CD4-positive, alpha-beta T cell treated with Interleukin-2 at 100 ng/mL for 4 hours (primary cell): ENCODE measurements at places on chromosomes 13 and 19.
A peak's percentile ranks its signal among the peaks of the same experiment; 100 is the strongest.

DNA sequence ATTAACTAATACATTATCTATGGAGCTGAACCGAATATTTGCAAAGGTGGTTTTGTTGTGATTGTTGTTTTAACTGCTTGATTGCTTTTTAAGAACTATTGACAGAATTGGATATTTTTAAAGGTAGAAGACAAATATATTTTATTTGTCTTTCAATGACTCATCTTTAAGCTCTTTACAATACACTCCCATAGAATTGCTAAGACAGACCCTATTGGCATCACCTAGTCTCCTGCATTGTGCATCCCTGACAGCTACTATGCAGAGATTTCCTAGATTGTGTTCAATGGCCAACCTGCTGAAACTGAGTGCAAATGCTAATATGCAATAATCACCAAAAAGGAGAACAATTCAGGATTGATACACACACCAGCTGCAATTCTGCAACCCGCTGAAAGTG lies 19.7 kb upstream of the SCEL start:
- DNase-seq, result no peak

GRCh38 chr13:29817604-29818378 lies 32.6 kb downstream of the UBL3 start:
- no peak for DNase-seq

DNA sequence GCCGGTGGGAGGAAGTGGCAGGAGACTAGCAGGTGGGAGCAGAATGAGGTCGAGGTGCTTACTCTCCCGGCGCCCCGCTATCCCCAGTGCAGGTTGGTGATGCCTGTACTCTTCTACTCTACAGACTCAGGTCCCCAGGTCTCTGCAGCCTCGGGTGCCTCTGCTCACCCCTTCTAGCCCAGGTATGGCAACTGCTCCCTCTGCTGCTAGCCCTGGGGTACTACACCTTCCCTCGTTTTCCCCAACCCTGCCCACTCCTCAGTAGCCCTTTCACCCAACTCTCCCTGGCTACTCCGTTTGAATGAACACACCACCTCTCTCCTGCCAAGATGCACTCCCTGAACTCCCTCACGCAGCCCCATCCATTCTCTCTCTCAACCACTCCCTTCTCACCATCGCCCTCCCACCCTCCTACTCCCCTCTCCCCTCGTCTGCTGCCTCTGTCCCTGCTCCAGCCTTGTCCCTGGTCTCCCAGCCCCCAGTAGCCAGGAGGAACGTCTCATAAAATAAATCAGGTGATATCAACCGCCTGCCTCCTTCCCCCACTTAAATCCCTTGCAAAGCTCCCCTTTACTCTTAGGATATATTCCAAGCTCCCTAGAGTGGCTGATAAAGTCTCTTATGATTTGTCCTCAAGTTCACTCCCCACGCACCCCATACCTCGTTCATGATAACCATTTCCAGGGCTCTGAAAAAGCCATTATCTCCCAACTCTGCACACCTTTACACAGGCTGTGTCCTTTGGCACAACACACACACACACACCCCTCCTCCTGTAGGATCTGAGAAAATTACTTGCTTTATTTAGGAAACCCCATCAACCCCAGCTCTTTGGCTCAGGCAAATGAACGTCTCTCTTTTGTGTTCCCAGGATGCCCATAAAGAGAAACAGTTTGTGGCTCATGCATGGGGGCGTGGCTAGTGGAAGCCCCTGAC lies 8.2 kb upstream of the MEIS3 start:
- peak; percentile 70 for DNase-seq

DNA sequence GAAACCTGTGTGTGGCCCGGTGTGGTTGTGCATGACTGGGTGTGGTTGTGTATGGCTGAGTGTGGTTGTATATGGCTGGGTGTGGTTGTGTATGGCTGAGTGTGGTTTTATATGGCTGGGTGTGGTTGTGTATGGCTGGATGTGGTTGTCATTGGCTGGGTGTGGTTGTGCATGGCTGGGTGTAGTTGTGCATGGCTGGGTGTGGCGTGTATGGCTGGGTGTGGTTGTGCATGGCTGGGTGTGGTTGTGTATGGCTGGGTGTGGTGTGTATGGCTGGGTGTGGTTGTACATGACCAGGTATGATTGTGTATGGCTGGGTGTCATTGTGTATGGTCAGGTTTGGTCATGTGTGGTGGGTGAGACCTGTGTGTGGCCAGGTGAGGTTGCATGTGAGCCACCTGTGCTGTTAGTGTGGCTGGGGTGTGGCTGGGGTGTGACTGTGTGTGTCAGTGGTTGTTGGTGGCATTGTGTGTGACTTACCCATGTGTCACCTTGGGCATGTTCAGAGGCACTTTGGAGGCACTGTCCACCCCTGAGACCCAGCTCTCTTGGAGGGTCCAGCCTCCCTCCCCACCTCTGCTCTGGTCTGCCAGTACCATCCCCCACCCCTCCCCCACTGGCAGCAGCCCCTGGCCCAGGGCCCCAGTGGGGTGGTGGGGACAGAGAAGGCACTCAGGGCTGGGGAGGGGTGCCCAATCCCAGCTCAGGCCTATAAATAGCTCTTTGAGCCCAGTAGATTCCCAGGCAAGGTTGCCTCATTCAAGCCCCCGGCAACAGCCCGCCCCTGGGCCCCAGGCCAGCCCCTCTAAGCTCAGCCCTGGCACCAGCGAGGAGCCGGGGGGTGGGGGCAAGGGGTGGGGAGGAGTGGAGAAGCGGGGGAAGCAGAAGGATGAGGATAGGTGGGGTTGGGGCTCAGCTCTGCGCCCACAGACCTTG lies 3.9 kb upstream of the NCAN start:
- no peak for DNase-seq

DNA sequence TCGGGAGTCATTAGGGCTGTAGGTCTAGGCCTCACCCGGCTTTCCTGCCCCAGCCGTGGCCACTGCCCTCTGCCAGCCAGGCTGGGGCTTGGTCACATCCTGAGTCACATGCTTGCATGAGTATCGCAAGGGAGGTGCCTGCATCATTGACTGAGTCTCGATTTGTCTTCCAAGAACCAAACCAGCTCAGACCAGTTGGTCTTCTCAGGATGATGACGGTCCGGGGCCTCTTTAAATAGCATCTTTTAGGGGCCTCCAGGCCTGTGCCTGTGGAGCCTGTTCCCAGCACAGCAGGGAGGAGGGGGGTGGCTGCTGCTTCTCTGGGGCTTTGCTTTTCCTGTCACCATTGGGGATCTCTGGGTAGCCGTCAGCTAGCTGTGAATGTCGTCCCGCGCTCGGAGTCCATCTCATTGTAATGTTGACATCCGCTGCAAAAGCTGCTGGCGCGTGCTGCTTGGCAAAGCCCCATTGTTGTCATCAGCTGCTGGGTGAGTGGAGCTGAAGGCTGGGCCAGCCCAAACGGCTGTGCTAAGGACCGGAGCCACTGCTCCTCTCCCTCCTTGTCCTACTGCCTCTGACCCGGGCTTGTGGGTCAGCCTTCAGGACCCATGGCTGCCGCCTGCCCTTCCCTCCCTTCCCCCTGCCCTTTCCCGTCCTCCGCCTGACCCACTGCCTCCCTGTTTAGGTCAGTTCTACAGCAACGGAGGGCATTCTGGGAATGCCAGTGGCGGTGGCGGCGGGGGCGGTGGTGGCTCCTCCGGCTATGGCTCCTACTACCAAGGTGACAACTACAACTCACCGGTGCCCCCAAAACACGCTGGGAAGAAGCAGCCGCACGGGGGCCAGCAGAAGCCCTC lies 14.3 kb upstream of the QTRT1 start:
- no peak for DNase-seq

DNA sequence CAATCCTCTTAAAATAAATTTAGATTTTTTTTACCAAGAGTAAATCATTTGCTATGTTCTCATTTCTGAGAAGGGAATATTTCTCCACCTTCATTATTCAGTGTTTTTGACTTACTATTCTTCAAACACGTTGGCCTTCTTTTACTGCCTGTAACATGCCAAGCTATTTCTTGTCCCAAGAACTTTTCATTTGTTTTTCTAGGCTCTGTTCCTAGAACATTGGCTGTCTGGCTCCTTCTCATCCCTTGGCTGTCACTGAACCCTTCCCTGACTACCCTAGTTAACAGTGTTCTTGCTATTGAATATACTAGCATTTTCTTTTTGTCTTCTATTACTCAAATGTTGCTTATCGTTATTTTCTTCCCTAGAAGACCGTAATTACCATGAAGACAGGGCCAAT lies 248.1 kb downstream of the ITGBL1 start:
- DNase-seq, result no peak

- no peak for DNase-seq
These were observed 99.6 kb upstream of the NBEA start for GRCh38 chr13:34842466-34842865.

DNA sequence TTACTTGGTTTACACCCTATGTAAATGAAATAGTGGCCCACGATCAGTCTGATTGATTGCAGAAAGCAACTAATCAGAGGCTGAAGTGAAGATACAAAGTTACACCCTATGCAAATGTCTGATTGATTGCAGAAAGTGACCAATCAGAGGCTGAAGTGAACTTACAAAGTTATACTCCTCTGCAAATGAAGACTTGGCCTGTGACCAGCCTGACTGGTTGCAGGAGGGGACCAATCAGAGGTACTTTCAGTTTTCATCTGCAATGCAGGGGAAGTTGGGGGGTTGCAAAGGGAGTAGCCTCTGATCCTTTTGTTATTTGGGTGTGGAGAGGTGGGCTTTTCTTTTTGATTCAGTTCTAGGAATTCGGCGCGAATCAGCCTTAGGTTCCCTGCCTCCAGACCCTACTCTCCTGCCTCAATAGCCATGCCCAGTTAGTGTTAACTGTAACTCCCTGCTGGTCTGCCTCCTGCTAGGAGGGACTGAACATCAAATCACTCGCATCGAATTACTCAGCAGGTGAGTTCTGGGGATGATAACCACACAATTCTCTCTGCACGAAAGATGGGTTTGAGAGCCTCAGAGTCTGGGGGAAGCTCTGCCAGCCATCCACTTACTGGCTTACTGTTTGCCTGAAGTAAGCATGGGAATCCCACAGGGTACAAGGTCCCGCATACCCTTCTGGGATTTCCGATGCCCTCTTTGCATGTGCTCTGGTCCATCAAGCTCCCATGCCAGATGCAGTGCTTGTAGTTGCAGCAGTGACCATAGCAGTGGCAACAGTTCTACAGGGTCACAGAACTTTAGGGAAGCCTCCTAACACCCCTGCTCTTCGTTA lies 7.5 kb downstream of the ARL11 start:
- peak; percentile 55 for DNase-seq

DNA sequence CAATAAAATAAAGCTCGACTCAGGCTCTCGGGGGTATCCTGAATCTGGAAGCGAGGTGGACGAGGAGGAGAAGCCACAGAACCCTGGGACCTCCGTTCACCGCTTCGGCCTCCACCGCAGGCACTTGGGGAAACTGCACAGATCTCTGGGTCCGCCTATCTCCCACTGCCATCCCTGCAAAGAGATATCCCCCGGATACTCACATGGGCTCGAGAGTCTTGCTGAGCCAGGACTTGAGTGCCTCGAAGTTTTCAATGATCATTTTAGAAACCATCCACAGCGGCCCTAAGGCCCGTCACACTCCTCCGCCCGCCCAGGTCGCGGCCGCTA lies 589 bp downstream of the RBM26 start:
- DNase-seq, result no peak

- no peak for DNase-seq
These were observed 17.4 kb downstream of the WDR62 start for GRCh38 chr19:36072081-36072480.

- no peak for DNase-seq
These were observed 1.4 kb upstream of the ERFL start for GRCh38 chr19:41929536-41930071.
